ENCODE measurements at places on chromosomes 16 and 17. TPM values are rescaled to one million over a fixed set of nuclear protein-coding genes. Genes with fewer than 3 reads are reported as not detected.
A peak's percentile ranks its signal among the peaks of the same experiment; 100 is the strongest.

KRTAP4-5 gene
- not detected for total RNA-seq

KRT32 gene
- total RNA-seq, result not detected

KCNJ12 gene
- total RNA-seq, result 0.40 TPM

CACNG5 gene
- not detected for total RNA-seq

CD68 gene
- 5.2 TPM for total RNA-seq

ABCC11 gene
- total RNA-seq, result not detected

TVP23C gene
- 16.7 TPM for total RNA-seq

GRCh38 chr17:16150251-16150856 lies 65.0 kb downstream of the NCOR1 start:
- no peak for DNase-seq

GRCh38 chr16:6576113-6576512 lies 756.5 kb upstream of the RBFOX1 start:
- DNase-seq, result no peak

DNA sequence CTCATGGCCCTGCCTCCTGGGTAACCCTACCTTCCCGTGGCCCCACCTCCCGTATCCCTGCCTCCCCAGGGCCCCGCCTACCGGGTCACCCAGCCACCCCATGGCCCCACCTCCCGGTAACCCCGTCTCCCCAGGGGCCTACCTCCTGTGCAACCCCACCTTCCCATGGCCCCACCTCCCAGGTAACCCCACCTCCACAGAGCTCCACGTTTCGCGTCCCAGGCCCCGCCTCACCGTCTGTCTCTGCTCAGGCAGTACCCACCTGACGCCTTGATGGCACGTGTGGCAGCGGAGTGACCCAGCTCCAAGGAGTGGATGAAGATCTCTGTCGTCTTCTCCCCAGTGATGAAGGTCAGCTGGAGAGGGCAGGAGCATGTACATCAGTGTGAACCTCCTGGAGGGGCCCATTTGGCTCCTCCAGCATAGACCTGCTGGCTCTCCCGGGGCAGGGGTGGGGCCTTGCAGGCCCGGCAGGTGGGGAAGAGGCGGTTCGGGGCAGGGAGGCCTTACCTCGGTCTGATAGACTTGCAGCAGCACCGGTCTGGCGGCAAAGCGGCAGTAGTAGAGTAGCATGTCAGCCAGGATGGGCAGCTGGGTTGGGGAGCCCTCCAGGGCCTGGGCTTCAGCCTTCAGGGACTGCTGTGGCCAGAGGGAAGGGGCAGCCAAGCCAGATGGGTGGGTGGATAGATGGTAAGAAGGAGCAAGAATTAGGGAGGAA lies 18.7 kb upstream of the PIK3R6 start:
- no peak for DNase-seq

DNA sequence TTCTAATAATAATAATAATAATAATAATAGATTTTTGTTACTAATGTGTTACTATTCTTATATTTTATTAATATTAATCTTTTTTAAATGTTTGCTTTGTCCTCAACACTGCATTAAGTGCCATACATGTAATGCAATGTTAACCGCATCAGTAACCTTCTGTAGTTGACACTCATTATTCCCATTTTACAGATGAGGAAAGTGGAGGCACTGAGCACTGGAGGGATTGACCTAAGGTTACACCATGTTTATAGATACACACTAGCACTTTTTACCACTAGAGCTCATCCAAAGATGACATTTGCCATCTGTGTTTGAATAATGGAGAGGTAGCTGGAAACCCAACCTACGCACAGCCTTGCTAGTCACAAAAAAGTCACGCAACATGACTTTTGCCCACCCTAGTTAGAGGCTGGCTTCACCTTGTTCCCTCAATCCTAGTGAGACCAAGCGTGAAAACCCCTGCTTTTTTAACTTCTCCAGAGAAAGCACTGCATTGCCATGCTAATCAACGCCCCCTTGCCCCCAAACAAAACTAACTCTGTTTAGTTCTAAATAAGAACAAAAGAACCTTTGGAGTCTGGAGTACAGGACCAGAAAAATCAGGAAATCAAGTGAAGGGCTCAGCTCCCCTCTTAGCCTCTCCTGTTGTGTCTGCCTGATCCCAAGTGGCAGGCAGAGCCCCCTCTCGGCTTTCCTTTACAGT lies 2.3 kb downstream of the ARSG start:
- DNase-seq, result no peak

GRCh38 chr17:82795615-82796014 lies 43.8 kb downstream of the TBCD start:
- no peak for DNase-seq

- DNase-seq, result peak; percentile 47
Observed at GRCh38 chr17:50258647-50259476, 15.4 kb upstream of the TMEM92 start.

DNA sequence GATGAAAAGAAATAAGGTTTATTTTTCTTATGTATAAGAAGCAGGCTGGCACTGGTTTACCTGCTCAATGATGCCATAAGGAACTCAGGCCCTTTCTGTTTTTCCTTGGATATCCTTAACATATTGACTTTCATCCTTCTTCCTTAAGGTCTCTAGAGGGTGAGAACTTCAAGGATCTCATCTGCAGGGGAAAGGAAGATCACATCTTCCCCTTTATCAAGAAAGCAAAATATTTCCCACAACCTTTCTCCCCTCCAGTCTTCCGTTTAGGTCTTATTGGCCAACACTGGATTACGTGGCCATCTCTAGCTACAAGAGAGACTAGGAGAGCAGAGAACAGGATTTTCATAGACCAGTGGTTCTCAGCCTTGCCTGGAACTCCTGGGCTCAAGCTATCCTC lies 4.2 kb upstream of the TBX4 start:
- no peak for DNase-seq

DNA sequence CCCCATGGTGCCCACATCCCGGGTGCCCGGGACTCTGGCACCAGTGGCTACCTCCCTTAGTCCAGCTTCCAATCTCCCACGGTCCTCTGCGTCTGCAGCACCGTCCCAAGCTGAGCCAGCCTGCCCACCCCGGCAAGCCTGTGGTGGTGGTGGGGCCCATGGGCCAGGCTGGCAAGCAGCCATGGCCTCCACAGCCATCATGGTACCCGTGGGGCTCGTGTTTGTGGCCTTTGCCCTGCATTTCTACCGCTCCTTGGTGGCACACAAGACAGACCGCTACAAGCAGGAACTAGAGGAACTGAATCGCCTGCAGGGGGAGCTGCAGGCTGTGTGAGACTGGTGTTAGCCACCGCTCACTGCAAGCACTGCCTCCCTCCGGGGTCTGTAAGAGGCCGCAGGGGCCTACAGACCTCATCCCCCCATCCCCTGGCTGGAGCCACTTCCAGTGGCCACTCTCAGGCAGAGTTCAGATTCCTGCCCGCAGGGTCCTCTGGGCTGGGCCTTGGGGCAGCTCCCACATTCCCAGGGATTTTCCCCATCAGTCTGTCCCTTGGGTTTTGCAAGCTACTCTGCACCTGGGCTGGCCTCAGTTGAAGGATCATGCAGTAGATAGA lies 3.9 kb upstream of the SETD1A start:
- peak; percentile 63 for DNase-seq

DNA sequence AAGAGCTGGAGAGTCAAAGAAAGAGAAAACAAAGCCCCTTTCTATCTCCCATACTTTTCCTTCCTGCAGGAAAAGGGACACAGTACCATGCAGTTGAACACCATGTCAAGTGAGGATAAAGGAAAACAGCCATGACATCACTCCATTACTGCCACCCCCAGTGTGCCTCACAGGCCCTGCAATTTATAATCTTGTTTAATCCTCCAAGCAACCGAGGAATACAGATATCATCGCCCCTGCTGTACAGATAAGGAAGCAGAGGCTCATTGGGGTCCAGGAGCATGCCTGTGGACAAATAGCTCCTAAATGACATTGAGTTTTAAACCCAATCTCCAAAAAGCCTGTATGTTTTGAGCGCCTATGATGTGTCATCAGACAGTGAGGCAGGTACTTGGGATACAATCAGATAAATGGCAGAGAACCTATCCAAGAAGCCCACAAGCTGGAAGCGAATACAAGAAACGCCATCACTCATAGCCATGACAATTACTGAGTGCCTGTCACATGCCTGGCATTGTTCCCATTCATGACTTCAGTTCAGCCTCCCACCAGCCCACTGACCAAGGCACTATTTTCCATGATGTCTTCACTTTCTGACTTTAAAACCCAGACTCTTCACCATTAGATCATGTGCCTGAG lies 45.5 kb downstream of the CPPED1 start:
- DNase-seq, result no peak

GRCh38 chr17:17760350-17760749 lies 76.4 kb downstream of the SREBF1 start:
- DNase-seq, result no peak

- DNase-seq, result no peak
Observed at GRCh38 chr16:11130978-11131665, 124.9 kb downstream of the SOCS1 start.

- no peak for DNase-seq
Observed at GRCh38 chr16:51967646-51968045, 579.3 kb downstream of the TOX3 start.

DNA sequence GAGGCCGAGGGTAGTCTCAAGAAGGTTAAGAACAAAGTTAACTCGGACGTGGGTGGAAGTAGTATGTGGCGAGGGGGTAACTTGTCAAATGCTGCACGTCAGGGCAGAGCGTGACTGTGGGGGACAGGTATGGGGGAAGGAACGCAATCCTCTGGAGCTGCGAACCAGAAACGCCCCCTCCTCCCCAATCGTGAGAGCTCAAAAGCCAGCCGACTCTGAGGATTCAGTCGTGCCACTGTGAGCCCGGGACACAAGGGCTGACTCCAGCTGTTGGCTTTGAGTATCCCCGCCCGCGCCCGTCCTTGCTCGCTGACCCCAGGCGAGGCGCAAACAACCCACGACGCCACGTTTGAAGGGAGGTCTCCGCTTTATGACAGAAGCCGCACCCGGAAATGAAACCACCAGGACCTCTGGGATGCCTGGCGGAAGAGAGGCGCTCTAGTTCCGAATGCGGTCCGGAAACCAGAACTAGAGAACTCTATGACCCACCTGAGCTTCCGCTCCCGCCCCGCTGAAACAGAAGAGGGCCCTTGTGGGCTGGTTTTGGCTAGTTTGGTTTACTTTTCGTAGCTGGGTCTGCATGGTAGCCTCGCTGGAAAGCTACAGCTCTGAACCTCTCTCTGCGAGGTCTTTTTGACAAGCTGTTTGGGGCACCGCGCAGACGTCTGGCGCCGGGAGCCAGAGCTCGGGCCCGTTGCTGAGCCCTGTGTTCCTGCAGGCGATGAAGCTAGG lies at the start of gene PEX12:
TSS of gene PEX12 (minus strand) at position 375 of the 732 bp plus-strand sequence. CDS start 550 bp downstream, outside the sequence.
- peak; percentile 85 for DNase-seq

DNA sequence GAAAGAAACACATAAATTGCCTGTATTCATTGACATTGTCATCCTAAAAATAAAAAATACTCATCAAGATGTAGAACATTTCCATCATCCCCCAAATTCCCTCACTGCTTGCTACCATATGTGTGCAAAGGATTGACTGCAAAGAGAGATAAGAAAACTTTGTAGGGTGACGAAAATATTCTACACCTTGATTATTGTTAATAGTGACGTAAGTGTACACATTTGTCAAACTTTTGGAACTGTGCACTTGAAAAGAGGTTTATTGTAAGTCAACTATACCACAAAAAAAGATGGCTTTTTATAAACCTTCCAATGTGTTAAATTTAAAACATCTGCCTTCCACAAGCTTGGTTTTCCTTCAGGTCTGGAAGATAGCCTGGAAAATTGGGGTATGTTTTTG lies 359.5 kb downstream of the CDH8 start:
- DNase-seq, result no peak

DNA sequence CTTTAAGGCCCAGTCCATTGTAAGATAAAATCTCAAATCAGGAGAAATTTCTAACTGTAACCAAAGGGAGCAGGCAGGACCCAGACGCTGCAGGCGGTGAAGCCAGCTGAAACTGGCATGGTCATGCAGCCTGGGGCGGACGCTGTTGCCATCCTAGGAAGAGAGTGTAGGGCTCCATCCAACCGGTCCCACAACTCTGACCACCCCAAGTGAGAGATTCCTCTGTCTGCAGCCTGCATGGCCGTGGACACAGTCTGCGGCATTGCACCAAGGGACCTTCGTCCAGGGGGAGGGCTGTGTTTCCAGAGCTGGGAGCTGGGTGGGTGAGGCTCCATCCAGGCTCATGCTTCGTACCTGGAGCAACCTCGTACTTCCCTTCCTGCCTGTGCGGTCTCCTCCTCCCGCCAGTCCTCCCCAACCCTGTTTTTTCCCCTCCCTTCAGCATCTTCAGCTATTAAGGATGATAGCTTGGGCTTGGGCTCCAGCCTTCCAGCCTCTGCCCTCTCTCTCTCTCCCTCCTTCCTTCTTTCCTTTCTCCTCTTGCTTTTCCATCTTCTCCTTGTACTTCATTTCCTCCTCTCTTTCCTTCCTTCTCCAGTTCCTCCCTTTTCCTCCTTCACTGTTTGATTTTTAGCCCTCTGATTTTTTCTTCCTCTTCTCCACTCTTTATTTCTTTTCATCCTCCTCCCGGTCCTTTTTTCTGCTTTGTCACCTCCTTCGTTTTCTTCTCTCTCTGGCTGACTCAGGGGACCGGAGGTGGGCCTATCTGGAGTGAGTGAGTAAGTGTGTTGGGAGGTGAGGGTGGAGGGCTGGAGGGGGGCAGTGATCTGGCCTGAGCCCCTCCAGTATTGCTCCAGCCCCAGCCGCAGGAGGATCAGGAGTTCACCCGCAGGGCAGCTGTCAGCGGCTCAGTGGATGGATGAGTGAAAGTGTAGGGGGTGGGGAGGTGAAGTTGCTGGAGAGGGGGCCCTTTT lies 17.0 kb upstream of the LHX1 start:
- DNase-seq, result no peak

DNA sequence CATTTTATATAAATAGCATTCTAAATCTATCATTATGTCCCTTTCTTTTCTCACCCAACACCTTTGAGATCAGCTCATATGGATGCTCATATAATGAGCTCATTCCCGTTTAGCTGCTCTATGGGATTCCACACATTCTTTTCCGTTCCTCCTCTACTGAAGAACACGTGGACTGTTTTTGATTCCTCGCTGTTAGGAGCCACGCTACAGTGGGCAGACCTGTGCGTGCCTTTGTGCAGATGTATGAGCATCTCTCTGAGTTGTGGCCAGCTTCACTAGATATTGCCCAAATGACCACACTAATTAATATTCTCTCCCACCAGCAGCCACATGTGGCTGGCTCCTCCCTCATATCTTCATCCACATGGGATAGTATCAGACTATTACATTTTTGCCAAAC lies 6.0 kb upstream of the TNFRSF13B start:
- DNase-seq, result no peak

- no peak for DNase-seq
Observed at GRCh38 chr17:40951011-40951622, 13.7 kb upstream of the KRT23 start.

- DNase-seq, result no peak
Observed at GRCh38 chr16:78198288-78198687, 98.8 kb downstream of the WWOX start.
